ENCODE measurements at places on chromosomes 13 and 19. TPM values are rescaled to one million over a fixed set of nuclear protein-coding genes. Genes with fewer than 3 reads are reported as not detected.

The CCL25 gene
- not detected for total RNA-seq

- H3K27ac ChIP-seq: no peak overlapping the region
- H3K4me1 ChIP-seq: no peaks in the 10 kb centered on the region
- no peak overlapping the region for H3K4me3 ChIP-seq
- DNase-seq: no peak
- peaks cover 11% of the 10 kb centered on the region for H3K27me3 ChIP-seq
Observed at GRCh38 chr13:111046590-111047141, 68.4 kb upstream of the ARHGEF7 start.

The CGB8 gene
- total RNA-seq: not detected

DNA sequence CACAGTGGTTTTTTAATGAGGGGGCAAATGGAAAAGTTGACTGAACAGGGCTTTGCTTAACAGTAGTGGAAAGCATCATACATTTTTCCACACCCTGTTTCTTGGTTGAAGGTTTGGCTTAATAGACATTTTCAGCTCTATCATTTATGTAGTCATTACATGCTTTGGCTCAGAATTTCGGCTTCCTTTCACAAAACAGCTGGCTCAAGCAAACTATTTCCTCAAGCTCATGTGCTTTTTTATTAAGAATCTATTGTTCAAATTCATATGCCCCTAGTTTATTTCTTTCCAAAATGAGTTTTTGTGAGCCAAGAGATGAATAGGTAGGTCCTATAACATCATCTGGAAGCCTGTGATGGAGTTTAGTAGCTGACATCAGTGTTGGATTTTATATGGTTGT is 113.8 kb downstream of the SLITRK6 start:
- no peaks in the 10 kb centered on the region for H3K36me3 ChIP-seq
- no peak overlapping the region for H3K27ac ChIP-seq
- H3K27me3 ChIP-seq: no peaks in the 10 kb centered on the region

The TLE6 gene
- total RNA-seq: 21.0 TPM

The EBI3 gene
- not detected for total RNA-seq
